HCT116 (cell line): ENCODE measurements at places on chromosomes 5 and 9. TPM values are rescaled to one million over a fixed set of nuclear protein-coding genes. Genes with fewer than 3 reads are reported as not detected.
A peak's percentile ranks its signal among the peaks of the same experiment; 100 is the strongest.

- no peak for DNase-seq
Observed at GRCh38 chr5:13866792-13867191, 77.7 kb downstream of the DNAH5 start.

DNA sequence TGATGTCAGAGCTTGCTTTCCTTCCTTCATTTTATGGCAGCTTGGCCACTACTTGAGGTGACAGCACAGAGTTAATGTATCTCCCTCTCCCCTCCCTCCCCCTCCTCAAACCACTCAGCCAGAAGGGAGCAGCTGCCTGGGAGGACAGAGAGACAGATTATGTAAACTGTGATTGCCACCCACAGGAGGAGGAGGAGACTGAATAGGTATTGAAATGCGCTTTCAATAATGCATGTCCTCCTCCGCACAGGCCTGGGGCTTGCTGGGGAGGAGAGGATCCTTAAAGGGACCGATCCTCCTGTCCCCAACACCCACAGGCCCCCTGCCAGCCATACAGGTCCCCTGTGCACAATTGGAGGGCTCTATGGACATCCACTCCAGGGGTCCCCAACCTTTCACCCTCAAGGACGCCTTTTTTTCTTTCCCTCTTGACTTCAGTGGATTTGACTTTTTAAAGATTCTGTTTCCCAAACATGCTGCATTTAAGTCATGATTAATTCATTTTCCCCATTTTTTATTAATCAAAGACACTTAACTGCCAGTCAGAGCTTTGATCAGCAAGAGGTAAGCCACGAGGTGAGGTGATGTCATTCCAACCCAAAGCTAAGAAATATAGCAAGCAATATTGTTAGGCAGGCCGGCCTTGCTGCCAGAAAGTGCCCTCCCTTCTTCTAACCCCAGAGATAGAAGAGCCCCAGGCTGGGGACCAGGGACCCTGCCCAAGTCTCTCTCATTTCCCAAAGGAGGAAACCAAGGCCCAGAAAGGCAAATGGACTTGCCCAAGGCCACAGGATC lies 47.5 kb upstream of the CPLX2 start:
- DNase-seq: no peak

DNA sequence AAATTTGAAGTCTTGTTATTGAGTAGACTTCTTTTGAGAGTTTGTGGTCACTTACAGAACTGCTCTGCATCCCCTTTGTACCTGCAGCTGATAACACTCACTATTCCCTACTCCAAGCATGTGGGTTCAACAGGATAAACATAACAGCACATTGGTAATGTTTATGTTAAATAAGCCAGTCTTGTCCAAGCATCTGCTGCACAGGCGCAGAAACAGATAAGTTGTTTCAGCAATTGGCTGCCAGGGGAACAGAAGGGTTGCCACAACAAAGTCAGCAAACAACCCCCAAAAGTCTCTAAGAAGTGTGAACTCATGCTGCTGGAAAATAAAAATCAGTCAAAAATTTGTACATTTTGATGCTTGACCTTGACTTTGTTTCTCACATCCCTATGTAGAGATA lies 174.6 kb downstream of the GDNF start:
- no peak for DNase-seq

GRCh38 chr5:93589152-93589828 lies 6.3 kb downstream of the NR2F1 start:
- no peak for DNase-seq

DNA sequence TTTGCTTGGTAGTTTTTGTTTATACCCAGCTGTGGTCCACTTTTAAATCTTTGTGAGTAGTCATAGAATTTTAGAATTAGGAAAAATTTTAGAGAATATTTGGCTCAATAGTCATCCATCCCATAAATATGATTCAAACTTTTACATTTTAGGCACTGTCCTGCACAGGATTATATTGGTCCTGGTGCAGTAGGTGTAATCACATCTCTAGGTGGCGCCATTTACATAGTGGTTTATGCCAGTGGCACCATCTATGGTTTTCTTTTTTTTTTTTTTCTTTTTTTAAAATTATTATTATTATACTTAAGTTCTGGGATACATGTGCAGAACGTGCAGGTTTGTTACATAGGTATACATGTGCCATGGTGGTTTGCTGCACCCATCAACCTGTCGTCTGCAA lies 260.7 kb upstream of the KCNN2 start:
- peak; percentile 26 for DNase-seq

DNA sequence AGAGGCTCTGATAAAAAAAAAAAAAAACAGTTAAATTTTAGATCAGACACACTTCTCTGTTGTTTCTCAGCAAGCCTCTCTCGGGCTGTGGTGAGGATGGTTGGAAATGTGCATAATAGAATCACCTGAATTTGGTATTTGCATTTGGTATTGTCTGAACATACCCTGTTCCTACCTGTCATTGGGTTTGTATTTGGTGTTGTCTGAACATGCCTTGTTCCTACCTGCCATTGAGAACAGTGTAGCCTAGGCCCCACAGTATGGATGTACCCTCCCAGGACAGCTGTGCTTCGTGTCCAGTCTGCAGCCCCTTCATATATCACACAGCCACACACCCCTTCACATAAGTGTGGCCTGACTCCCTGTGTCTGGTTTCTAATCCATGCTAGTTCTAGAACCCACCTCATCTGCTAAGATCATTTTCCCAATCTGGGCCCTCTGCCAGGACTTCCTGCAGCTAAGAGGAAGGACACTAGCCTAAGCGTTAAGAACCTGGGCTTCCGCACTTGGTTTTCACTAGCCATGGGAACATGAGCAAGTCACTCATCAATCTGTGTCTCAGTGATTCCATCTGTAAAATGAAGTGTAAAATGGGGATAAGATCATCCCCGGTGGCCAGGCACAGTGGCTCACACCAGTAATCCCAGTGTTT lies 49.2 kb downstream of the ITGA2 start:
- DNase-seq: no peak

- no peak for DNase-seq
Observed at GRCh38 chr5:137365126-137365865, 133.8 kb downstream of the SPOCK1 start.

DNA sequence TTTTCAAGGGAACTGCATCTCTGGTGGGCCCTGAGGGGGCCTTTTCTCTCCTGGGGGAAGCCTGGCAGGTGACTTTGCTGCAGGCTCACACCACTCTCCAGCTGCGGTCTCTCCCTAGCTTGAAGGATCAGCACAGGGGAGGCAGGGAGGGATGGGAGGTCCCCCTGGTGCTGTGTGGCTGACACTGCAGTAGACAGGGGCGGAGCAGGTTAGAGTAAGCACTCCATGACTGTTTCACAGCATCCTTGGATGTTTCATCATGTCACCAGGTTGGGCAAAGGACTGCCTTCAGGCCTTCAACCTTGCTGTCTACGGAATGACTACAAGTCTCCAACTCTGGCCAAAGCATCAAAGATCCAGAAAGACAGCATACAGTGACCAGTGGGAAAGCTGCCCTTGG lies 470.7 kb downstream of the CDK5RAP2 start:
- DNase-seq: peak; percentile 44

- DNase-seq: peak; percentile 66
Observed at GRCh38 chr5:83721953-83722901, 1.6 kb upstream of the HAPLN1 start.

GRCh38 chr9:129013674-129014073 lies 14.5 kb downstream of the SH3GLB2 start:
- DNase-seq: no peak

GRCh38 chr5:103207653-103208052 lies 50.9 kb upstream of the MACIR start:
- no peak for DNase-seq

GRCh38 chr5:80854583-80854982 lies 105.6 kb upstream of the RASGRF2 start:
- no peak for DNase-seq

DNA sequence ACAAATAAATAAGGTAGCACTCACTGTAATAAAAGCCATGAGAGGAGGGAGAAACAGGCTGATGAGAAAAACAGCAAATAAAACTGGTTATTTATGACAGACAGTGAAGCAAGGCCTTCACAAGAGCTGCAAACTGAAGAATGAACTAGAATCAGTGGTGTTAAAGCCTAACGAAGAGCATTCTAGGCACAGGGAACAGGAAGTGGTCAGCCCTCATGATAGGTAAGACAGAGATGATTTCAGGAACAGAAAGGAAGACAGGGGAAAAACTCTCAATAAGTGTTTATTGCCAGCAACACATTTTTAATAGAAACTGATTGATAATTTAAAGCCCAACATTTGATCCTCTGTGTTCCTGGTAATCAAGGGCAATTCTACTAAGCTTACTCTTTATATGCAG lies 124.5 kb downstream of the EDIL3 start:
- DNase-seq: no peak

GRCh38 chr5:169635936-169636335 lies 1.1 kb upstream of the DOCK2 start:
- DNase-seq: no peak

- no peak for DNase-seq
Observed at GRCh38 chr5:61289669-61290306, 42.3 kb upstream of the ZSWIM6 start.

- DNase-seq: no peak
Observed at GRCh38 chr5:150516011-150516410, 8.1 kb downstream of the NDST1 start.

DNA sequence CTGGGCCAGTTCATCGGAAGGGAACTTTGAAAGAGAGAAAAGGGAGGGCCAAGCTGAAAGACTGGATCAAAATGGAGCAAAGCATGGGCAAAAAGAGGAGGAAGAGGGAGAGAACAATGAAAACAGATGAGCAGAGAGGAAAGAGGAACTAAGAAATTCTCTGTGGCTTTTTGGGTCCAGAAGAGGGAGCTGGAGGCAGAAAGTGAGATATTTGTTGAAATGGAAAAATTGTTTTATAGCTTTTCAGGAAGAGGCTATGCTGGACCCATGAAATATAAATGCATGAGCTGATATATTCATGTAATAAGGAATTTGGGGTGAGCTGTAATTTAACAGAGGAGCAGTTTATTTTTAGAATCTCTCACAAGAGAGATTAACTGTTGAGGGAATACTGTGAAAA lies 457.3 kb downstream of the DMAC1 start:
- no peak for DNase-seq

- no peak for DNase-seq
Observed at GRCh38 chr5:44160369-44160768, 228.9 kb downstream of the FGF10 start.

DNA sequence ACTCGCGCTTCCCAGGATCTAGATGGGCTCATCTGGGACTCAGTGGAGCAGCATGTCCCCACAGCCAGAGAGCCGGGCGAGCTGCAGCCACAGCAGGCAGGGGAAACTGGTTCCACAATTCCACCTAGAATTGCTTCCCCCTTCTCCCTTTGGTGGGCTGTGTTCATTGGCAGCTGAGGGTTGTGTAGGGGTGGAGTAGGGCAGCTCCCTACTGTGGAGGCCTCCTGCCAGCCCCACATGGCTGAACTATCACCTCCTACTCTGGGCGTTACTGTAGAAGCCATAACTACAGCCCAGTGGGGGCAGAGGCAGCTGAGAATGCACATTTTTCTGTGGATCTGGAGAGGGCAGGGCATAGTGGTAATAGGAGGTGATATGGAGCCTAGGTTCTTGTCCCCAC lies 44.8 kb downstream of the PPARGC1B start:
- no peak for DNase-seq

DNA sequence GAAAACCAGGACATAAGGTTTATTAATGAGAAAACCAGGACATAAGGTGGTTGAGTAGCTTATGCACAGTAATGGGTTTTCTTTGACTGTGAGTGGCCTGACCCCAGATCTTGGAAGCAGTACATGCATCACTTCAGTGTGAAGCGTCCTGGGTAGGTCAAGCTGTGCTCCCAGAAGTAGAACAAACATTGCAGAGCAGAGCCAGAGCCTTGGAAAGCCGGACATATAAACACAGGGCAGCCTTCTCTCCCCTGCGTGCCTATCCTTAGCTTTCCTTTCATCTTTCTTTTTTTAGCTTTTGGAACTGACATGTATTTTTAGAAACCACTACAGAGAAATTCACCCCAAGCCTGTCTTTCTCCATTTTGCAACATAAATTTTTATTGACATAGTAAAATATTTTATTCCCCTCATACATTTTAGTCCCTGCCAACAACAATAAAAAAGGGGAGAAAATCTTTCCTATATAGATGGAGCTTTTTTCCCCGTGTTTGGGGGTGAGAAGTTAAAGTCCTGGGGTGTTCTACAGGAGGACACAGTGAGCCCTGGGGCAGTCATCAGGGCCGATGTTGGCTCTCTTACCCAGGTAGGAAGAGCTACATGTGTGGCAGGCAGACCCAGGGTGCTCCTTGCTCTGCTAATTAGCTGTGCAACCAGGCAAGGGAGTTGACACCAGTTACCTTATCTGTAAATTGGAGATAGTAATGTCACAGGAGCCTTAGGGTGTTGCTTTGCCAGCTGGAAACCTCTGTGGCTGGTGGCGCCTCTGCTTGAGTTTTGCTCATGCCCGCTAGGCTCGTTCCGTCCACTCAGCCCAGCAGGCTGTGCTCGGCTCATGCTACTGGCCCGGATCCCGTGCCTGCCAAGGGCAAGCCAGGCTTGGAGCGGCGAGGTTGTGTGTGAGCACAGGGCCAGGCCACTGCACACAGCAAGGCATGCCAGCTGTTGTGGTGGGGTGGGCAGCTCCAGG lies 389.6 kb downstream of the KDM4C start:
- DNase-seq: no peak

GRCh38 chr5:76341651-76342334 lies 61.3 kb upstream of the IQGAP2 start:
- DNase-seq: no peak

- DNase-seq: no peak
Observed at GRCh38 chr5:140214831-140215230, 39.8 kb downstream of the CYSTM1 start.

DNA sequence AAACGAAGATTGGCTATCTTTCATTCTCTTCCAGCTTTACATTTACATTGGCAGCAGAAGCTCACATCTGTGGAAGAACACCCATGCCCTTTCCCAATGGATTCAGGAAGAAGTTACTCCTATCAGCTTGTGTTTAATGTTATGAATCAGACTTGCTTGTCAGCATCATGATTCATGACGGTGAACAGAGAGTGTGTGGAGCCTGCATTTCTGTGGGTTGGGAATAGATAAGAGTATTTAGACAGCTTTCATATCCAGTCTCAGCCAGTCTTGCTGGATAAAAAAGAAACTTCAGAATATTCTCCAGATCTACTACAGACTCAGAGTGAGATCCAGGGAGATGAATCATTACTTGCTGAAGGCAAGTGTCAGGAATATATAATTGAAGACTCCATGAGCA lies 812.9 kb upstream of the ZNF608 start:
- peak; percentile 2 for DNase-seq

- peak; percentile 37 for DNase-seq
Observed at GRCh38 chr5:138789771-138790242, 36.6 kb downstream of the CTNNA1 start.

Gene C7
- 0.74 TPM for total RNA-seq

Gene ARSI
- total RNA-seq: 0.07 TPM

Gene AFAP1L1
- 4.3 TPM for total RNA-seq

Gene SPRY4
- 112 TPM for total RNA-seq

Gene REEP2
- 4.9 TPM for total RNA-seq

Gene PLAC8L1
- 2.6 TPM for total RNA-seq

Gene PRELID2
- 20.1 TPM for total RNA-seq

Gene FOXD4L6
- 0.54 TPM for total RNA-seq

Gene PCDHA12
- not detected for total RNA-seq

Gene CBY3
- not detected for total RNA-seq

Gene PRRX2
- 25.5 TPM for total RNA-seq
